Esophagus muscularis mucosa (tissue), 4 donors: ENCODE measurements at places on chromosomes 2 and 18. TPM values are rescaled to one million over a fixed set of nuclear protein-coding genes. Genes with fewer than 3 reads are reported as not detected.

The TMEM150A gene
- total RNA-seq: 36.7 TPM

The HOXD8 gene
- total RNA-seq: 4.8 TPM

The PDCD1 gene
- 1.5 TPM for total RNA-seq

The NUP35 gene
- total RNA-seq: 7.6 TPM

The IL1RL1 gene
- total RNA-seq: 10.0 TPM
